Midbrain (tissue), 1 donor: ENCODE measurements at places on chromosomes 11 and 22.

- no peak for DNase-seq
Observed at GRCh38 chr22:46018859-46019258, 41.9 kb upstream of the WNT7B start.

DNA sequence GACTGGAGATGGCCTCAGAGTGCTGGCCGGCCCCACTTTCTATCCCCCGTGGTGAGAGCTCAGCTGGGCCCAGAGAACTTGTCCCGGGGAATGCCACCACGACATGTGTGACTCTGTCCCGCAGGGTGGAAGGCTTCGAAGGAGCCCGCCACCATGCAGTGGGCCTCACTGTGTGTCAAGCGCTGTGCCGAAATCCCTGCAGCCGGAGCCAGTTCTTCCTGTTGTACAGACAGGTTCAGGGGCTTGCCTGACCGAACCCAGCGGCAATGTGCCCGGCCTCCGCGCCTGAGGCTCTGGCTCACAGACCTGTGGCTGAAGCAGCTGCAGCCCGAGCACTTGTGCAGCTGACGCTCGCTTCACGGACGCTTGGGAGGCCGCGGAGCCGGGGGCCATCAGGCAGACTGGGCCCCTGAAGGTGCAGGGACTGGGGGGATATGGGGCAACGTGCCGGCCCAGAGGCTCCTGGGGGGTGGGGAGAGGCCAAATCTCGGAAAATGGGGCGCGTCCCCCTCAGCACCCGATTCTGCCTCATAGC, 650 bp downstream of the PPM1F start:
- DNase-seq, result no peak

- DNase-seq, result no peak
Observed at GRCh38 chr11:35038211-35038928, 100.6 kb upstream of the CD44 start.

DNA sequence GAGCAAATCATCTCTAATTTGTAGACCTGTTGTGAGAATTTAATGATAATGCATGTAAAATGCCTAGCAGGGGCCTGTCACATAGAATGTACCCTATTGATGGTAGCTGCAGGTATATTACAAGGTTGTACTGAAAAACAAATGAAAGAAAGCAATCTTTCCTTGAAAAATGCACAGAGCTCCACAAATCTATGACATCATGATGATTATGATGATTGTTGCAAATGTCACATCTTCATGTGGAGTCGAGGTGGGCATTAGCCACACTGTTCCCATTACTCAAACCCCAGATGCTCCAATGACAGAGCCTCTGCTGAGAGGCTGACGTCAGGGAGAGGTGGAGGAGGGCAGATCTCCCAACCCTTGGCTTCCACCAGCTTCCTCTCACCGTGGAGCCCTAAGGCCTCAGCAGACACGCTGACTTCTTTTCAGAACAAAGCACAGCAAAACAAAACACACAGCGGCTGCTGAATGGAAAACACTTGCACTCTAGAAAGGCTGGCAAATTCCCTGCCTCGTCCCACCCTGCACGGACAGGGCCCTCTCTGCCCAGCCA, 298.3 kb downstream of the KIRREL3 start:
- DNase-seq, result no peak

- DNase-seq, result no peak
Observed at GRCh38 chr22:32339190-32340012, 18.3 kb upstream of the RFPL3 start.

DNA sequence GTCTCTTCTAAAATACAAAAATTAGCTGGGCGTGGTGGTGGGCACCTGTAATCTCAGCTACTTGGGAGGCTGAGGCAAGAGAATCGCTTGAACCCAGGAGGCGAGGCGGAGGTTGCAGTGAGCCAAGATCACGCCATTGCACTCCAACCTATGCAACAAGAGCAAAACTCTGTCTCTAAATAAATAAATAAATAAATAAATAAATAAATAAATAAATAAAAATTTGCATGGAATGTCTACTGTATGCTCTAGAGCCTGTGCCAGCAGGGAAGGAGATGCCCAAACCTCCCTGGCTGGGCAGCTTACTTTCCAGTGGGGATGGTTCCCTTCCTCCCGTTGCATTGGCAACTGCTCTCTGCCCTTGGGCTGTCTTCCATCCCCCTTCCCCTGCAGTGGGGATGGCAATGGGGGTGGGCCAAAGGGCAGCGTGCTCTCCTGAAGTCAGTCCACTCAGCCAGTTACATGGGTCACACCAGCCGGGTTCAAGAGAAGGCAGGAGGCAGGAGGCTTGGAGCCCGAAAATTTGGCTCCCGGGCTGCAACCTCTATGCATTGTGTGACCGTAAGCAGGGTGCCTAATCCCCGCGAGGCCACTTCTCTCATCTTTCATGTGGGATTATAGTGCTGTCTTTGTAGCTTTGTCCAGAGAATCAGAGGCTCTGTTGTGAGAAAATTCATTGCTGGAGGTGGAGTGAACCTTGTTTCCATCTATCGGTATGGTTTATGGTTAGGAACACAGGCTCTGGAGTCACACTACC, 1.4 kb upstream of the LRRC10B start:
- DNase-seq, result no peak

- no peak for DNase-seq
Observed at GRCh38 chr11:63448646-63449045, 42.3 kb downstream of the PLAAT5 start.

GRCh38 chr11:128222245-128222884, 365.0 kb downstream of the ETS1 start:
- DNase-seq, result no peak

DNA sequence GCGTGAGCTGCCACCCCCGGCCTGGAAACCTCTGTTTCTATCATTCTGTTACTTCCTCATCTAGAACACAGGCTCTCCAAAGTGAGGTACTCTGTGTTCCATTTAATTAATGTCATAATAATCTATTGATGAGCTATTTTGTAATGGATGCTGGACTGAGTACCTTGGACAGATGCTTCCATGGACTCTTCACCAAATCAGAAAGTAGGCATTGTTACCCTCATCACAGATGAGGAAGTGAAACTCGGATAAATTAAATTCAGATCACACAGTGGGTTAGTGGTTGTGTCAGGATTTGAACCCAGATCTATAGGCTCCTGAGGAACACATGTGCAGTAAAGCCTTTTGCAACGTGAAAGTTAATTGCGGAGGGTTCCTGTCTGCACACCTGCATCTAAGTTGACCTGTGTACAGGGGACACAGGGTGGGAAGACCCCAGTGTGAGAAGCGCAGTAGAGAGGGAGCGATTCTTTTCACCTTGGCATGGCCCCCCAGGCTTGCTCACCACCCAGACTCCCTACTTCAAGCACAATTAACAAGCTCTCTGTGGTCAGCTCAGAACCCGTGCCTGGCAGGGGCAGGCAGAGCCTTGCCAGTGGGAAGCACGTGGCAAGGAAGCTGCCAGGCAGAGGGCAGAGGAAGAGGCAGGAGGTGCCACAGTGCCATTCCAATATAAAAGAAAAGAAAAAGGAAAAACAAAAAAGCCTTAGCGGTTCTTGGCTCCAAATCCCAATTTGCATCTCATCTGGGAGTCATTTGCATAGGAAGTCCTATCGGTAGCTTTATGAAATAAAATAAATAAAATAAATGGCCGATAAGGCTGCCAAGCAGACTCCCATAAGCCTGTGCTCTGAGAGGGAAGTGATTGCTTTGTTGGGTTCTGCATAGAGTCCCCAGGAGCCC, 239.3 kb downstream of the GRIK4 start:
- peak; percentile 23 for DNase-seq
